ENCODE measurements at places on chromosomes 16 and 17. TPM values are rescaled to one million over a fixed set of nuclear protein-coding genes. Genes with fewer than 3 reads are reported as not detected.

DNA sequence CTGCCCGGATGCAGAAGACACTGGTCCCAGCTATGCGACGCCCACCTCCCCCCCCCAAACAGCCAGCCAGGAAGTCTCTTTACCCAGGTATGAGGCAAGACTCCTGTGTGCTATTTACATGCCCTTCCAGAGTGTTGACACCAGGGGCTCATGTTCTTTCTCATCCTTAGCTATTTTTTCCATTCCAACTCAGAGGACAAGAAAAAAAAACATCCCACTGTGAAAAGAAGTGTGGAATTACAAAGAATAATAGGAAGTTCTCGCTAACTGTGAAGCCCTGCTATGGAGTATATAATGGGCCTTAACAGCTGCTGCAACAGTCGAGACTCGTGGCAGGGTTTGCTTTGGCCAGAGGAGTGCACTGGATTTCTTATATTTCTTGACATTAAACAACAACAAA, 584.9 kb downstream of the CDH13 start:
- no peak for DNase-seq

GRCh38 chr16:30524575-30525568, 1.5 kb downstream of the ZNF768 start:
- no peak for DNase-seq

GRCh38 chr16:2481676-2482075, 6.7 kb downstream of the TBC1D24 start:
- DNase-seq = no peak

DNA sequence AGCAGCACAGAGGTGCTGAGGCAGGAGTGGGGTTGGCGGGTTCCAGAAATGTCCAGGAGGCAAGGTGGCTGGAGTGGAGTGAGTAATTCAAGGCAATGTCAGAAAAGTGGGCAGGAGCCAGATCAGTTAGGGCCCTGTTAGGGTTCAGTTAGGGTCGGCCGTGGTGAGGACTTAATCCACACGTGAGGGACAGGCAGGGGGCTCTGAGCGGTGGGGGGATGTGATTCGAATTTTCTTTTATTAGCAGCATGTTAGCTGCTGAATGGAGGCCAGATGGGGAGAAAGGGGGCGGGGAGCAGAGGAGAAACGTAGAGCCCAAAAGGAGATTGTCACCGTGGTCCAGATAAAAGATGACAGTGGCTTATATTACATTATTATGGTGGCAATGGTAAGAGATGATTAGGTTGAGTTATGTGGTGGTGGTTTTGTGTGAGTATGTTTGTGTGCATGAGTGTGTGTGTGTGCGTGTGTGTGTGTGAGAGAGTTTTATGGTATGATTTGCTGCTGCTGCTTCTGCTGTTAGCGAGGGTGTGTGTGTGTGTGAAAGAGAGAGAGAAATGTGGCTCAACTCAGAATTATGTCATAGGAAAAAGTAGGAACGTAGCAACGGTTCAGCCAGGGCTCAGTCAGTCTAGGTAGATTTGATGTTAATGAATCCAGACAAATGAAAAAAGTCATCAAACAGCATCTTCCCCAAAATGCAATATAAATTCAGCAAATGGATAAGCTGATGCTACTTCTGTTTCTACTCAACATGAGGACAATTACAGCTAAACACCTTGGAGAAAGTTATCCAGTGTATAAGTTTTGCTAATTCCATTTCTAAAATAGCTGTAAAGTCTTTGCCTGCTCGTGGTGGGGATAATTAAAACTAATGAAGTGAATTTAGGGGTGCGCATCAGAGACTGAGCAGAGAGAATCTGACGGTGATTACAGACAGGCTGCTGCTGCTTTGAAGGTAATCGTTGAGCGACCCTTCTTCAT, 390.6 kb downstream of the HAPSTR1 start:
- DNase-seq = no peak

DNA sequence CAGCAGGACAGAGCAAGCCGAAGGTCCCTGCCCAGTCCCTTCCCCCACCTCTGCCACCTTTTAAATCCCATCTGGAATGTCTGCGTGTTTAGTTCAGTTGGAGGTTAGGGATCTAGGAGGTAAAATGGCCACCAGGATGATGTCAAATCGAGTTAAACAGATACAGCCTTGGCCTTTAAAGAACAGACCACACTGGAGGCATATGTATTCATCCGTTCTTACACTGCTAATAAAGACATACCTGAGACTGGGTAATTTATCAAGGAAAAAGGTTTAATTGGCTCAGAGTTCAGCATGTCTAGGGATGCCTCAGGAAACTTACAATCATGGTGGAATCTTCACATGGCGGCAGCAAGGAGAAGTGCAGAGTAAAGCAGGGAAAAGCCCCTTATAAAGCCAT, 167.8 kb upstream of the CACNG5 start:
- no peak for DNase-seq

The MAP2K4 gene
- 27.2 TPM for total RNA-seq

The CACNA1H gene
- total RNA-seq = not detected

The TMIGD1 gene
- total RNA-seq = not detected

DNA sequence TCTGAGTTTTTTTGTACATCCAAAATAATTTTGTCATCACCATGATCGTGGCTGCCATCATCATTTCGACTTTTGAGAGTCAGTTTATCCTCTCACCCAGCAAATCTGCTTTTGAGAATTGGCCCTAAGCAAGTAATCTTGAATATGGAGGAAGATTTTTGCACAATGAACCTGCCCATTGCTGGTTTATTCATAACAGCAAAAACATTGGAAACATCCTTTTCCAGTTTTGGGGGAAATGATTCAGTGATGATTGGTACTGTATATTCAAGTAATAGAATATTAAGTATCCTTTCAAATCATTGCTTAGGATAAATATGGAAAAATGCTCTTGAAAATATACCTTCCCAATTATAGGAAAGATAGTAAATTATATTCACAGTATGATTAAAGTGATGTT, 53.1 kb downstream of the PRKCA start:
- DNase-seq = no peak

DNA sequence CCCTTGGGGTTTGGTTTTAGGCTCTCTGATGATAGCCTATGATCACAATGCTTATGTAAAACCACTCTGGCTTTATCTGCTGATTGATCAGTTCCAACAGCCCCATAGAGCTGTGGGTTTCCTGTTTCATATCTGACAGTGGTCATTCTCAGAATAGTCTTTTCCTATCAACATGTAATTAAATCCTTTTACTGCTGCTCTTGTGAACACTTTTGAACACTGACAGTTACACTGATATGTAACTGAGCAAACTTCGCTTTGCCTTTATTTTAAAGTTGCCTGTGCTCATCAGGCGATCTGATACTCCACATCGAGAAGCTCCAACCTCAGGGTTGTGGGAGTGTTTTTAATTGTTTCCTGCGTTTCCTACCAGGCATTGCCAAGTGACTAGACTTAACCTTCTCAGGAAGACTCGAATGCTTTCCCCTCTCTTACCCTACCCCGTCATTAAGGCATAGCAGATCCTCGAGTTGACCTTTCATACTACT, 17.3 kb upstream of the CLEC18B start:
- DNase-seq = no peak

DNA sequence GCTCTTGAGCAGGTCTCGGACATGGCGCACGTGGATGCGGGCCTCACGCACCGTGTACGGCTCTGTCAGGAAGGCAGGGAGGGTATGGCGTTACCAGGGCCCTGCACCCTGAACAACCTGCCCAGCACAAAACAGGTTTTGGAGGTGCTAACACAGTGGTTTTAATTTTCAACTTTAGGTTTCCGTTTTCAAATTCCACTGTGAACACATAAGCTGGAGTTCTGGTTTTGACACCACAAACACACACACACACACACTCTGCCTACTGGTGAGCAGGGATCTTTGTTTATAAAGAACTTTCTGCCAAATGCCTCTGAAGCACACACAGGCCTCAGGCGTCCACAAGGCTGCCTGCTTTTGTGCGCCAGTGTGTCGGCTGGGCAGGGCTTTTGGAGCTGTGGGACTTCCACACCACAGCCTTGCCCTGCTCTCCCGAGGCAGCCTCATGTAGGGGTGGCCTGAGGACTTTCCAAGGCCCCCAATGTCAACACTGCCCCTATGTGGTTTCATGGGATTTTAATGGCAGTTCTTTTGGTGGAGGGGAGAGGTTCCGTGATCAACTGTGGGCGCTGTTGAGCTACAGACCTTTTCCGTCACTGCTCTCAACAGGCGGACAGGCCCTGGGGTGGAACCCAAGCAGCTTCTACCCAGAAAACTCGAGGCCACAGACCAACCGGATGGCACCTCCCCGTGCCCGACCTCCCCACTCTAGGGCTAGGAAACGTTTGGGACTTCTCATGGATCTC, 9.4 kb downstream of the CLUH start:
- DNase-seq = no peak

- no peak for DNase-seq
Measured at GRCh38 chr16:46427340-46428107, 193.7 kb downstream of the SHCBP1 start.

Measured in HFFc6 (cell line).